ELR (cell line): ENCODE measurements at places on chromosomes 5 and 9.

GRCh38 chr5:155831491-155831890 is 495.5 kb upstream of the SGCD start:
- DNase-seq: no peak

GRCh38 chr5:33321026-33321425 is 119.7 kb upstream of the TARS1 start:
- DNase-seq: peak; percentile 95

- no peak for DNase-seq
Measured at GRCh38 chr9:109852556-109852955, 72.6 kb downstream of the PALM2AKAP2 start.

DNA sequence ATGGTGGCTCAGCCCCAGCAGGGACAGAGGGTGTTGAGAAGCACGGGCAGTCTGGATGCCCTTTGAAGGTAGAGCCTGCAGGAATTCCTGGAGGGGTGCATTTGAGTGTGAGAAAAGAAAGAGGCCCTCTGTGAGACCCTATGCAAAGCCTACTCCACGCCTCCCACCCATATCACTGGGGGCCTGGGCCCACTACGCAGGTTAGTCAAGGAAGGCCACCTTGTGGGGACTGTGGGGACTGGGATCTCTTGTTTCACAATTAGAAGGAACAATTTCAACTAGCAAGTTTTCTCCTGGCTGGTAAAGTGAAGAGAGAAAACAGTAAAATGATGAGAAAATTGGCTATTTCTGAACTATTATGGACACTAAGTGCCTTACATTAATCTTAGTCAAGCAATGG is 486.2 kb upstream of the DAP start:
- no peak for DNase-seq

DNA sequence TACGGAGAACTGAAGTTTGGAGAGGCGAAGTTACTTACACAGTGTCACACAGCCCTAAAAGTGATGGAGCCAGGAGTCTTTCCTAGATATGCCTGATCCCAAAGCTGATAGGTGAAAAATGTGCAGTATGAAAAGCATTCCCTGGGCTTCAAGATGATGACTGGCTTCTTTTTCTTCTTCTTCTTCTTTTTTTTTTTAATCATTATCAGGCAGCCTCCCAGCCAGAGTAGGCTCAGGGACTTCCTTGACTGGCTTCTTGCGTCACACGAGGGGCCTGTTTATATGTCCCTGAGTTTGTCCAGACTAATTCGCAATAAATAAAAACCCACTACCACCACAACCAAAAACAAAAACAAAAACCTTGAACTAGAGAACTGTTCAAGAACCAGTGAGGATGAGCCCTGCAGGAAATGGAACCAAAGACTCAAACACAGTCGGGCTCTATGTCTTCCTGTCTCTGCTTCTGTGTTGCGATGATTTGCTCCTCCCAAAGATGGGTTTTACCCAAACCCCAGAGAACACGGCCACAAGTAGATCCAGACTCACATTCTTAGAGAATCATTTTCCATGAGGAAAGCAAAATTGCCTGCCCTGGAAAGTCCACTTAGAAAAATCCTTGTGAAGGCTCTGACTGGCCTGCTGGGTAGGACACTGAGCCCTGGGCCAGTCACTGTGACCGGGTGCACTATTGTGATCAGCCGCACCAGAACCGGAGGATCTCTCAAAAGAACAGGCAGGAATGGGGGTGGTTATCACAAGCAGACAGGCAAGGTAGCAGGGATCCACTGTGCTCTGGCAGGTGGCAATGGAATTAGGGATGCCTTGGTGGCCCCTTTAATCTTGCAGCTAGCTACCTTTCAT is 38.0 kb upstream of the ADAM19 start:
- DNase-seq: no peak

DNA sequence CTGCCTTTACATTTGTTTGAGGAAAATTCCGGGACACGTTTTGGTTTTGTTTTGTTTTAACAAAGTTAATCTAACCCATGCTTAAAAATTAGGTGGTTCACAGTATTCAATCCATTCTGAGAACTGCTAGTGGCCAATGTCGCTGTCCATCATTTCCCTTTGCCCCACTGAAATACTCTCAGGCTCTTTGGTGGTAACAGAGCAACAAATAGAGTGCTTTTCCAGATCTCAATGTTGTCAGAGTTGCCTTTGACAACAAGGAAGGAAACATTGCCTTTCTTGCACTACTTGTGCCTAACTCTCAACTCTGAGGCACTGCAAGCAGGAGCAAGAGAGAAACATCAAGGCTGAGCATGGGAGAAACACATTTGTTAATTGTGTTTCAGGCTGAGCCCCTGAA is 154.0 kb downstream of the MCTP1 start:
- DNase-seq: peak; percentile 16

DNA sequence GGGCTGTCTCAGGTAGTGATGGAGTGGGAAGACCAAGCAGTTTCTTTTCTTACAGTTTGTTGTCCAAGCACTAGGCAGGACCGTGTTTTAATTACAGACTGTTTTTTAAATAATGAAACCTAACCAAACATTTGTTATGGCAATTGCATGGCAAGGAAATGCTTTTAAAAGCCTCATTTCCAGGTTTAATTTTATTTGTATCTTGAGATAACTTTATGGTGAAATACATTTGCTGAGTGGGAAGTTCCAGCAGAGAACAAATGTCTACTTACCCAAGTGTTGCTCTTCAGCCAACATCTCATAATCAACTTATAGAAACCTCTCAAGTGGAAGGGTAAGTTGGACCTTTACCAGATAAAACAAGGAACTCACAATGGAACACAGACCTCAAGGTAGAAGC is 11.8 kb upstream of the LHFPL2 start:
- DNase-seq: no peak

DNA sequence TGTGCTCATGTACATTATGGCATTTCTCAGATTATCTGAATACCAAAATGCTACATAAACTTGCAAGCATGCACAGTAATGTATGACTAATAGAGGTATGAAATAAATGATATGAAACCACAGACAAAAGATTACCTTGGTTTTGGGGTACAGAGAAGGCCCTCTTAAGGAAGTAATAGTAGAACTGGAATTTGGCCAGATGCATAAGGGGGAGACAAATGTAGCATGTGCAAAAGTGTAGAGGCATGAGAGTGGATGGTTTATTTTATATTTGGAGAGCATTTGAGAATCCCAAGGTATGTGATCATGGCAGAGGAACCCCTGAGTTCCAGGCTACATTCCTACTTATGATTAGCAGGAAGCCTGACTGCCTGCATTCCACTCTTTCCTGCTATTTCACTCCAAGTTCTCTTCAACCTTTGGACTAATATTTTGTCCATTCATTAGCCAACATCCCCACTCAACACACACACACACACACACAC is 74.2 kb downstream of the MAMDC2 start:
- DNase-seq: peak; percentile 62

DNA sequence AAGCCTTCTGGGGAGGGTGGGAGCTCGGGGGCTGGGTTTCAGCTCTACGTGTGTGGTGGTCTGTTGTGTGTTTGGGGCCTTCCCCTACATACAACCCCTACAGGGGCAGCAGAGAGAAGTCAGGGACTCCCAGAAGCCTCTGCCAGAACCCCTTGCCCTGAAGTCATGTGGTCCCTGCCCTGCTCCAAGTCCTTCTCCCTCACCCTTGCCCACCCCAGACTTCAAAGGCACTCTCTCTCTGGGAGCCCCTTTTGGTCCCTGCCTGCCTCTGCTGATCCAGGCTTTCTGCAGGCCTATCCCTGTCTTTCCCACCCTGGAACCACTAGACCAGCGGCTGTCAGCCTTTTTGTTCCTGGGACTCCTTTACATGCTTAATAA is 61.1 kb upstream of the PSD2 start:
- no peak for DNase-seq

DNA sequence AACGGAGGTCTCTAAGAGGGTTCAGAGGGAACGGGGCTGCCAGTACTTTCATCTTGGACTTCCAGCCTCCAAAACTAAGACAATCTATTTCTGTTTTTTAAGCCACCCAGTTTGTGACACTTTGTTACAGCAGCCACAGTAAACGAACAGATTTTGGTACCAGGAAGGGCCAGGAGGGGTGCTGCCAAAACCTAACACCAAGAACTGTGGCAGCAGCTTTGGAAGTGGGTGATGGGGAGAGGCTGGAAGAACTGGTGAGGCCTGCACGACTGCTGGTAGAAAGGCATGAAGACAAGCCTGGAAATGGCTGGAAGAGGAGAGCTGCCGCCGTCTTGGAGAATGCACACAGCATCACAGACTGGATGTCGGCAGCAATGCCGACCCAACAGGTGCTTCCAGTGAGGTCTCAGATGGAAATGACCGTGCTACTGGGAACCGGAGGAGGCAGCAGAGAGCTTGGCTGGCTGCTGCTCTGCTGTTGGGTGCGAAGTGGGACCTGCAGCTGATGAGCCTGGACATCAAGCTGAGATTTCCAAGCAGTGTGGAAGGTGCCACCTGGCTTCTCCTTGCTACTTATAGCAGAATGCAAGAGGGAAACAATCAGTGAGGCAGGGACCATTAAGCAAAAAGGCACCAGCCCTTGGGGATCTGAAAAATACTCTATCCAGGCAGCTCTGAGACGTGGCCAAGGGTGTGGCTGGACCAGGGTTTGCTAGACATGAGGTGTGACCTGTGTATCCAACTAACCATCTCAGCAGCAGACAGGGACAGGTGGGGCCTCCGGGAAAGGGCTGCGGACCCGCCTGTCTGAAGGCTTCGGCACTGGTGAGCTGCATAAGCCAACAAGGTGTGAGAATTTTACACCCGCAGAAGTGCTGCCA is 4.7 kb upstream of the TMEM210 start:
- peak; percentile 56 for DNase-seq

GRCh38 chr9:125435776-125436612 is 174.4 kb downstream of the GAPVD1 start:
- DNase-seq: no peak

- no peak for DNase-seq
Measured at GRCh38 chr9:69389437-69389995, 64.5 kb downstream of the ENTREP1 start.

- DNase-seq: peak; percentile 78
Measured at GRCh38 chr9:35826071-35826701, 2.3 kb downstream of the FAM221B start.

DNA sequence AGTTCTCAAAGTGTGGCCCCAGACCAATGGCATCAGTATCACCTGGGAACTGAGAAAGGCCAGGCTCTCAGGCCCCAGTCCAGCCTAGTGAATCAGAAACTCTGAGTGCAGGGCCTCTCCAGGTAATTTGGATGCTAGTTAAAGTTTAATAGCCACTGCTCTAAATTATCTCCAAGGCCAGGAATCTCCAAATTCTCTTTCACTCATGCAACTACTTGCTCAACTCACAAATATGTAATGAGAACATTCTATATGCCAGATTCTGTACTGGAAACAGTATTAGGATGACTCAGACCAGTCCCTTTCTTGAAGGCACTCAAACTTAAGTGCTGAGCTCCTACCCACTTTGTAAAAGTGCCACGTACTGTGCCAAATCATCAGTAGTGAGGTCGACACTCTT is 84.6 kb downstream of the PAPPA start:
- peak; percentile 80 for DNase-seq

DNA sequence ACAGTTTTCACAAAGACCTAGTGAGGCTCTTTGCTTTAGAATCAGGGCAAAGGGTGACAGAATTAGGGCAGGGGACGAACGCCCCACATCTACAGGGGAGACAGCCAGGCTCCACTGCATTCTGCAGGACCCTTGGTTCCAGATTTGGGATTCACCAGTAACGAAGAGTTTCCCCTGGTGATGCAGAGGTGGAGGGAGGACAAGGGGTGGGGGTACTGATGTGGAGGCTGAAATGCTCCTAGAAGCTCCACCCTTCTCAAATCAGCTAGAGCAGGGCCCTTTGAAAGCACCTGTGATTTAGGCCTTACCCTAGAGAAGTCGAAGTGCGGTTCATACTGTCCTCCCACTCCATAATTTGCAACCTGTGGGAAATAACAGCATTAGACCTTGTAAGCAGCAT is 29.1 kb downstream of the P4HA2 start:
- no peak for DNase-seq

GRCh38 chr9:113526841-113527240 is 63.3 kb downstream of the RGS3 start:
- DNase-seq: no peak

DNA sequence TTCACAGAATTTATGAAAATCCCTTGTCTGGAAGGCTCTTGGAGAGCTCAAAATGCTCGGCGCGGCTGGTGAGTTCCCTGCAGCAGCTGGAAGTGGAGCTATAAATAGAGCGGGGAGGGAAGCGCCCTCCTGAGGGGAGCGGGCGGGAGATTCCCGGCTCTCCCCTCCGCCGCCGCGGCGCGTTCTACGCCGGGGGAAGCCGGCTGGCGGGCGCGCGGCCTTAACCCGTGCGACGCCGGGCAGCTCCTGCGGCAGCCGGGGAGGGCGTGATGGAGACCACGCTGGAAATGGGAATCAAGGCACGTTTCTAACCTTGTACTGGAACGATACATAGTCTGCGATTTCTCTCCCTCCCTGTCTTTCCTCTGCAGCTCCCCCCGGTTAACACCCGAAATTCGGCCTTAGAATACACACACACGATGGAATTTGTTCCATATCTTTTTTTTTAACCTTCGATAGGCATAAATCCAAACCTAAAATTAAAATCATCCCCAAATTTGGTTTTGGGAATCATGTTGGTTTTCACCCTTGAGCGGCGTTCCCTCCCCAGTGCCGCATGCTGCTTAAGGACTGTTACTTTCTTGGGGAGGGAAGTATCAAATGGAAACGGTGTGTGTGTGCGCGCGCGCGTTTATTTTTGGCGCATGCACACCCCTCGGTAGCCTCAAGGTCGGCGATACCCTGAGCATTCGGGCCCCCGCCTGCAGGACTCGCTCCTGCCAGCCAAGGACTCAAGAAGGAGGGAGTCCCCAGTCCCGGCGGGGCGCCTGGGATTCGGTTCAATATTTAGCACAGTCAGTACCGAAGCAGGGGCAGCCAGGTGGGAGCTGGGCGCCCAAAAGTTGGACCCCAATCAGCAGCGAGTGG is 306.3 kb upstream of the KCNN2 start:
- DNase-seq: peak; percentile 46
